Trophoblast cell (in vitro differentiated cells and primary cell): ENCODE measurements at places on chromosomes 2 and 18.
A peak's percentile ranks its signal among the peaks of the same experiment; 100 is the strongest.

- no peaks in the 10 kb centered on the region for H3K4me1 ChIP-seq
- no peak overlapping the region for H3K4me3 ChIP-seq
- no peaks in the 10 kb centered on the region for H3K36me3 ChIP-seq
- H3K27me3 ChIP-seq, result no peaks in the 10 kb centered on the region
- H3K27ac ChIP-seq, result no peak overlapping the region
- DNase-seq, result no peak
Measured at GRCh38 chr2:120748310-120748709, 12.6 kb downstream of the GLI2 start.

- H3K36me3 ChIP-seq, result no peaks in the 10 kb centered on the region
- H3K4me3 ChIP-seq, result no peak overlapping the region
- H3K27me3 ChIP-seq, result no peaks in the 10 kb centered on the region
- DNase-seq, result no peak
Measured at GRCh38 chr2:182368446-182368845, 58.4 kb downstream of the PDE1A start.

- H3K4me3 ChIP-seq, result peak overlapping the region; percentile 26
- H3K27me3 ChIP-seq, result no peaks in the 10 kb centered on the region
- DNase-seq, result no peak
- H3K27ac ChIP-seq, result no peak overlapping the region
Measured at GRCh38 chr18:61582202-61582710, 249.0 kb downstream of the CDH20 start.

GRCh38 chr2:386406-387103 lies 98.7 kb upstream of the ALKAL2 start:
- DNase-seq, result no peak
- no peak overlapping the region for H3K4me3 ChIP-seq
- no peaks in the 10 kb centered on the region for H3K36me3 ChIP-seq
- H3K27me3 ChIP-seq, result no peaks in the 10 kb centered on the region

DNA sequence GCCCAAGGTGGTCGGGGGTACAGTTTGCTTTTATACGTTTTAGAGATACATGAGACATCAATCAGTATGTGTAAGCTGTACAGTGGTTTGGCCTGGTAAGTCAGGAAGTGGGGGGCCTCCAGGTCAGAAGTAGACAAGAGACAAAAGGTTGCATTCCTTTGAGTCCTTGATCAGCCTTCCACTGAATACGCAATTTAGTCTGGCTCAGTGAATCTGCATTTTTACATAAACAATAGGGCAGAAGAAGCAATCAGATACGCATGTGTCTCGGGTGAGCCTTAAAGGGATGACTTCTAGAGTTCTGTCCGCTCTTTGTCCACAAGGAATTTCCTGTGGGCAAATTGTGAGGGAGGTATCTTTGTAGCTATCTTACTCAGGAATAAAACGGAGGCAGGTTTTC lies 87.2 kb downstream of the SOWAHC start:
- no peaks in the 10 kb centered on the region for H3K36me3 ChIP-seq
- peak overlapping the region; percentile 95 for H3K27ac ChIP-seq
- H3K27me3 ChIP-seq, result no peaks in the 10 kb centered on the region

DNA sequence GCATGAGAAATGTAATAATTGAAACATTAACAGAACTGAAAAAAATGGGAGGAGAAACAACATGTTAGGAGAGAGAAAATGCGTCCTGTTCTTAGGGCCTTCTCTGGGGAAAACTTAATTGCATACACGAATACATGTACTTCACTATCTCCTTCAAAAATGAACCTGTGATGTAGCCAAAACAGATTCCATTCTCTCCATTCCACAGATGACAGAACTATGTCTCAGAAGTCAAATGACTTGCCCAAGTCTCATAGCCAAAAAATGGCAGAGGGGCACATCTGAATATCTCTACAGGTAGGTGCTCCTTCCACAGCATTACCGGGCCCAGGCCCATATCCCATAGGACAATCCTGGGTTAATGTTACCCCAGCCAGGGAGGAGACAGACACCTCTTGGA lies 3.9 kb upstream of the DCTN1 start:
- no peak overlapping the region for H3K27ac ChIP-seq
- no peaks in the 10 kb centered on the region for H3K27me3 ChIP-seq
- peaks cover 4% of the 10 kb centered on the region for H3K36me3 ChIP-seq
- H3K4me1 ChIP-seq, result peaks cover 8% of the 10 kb centered on the region

DNA sequence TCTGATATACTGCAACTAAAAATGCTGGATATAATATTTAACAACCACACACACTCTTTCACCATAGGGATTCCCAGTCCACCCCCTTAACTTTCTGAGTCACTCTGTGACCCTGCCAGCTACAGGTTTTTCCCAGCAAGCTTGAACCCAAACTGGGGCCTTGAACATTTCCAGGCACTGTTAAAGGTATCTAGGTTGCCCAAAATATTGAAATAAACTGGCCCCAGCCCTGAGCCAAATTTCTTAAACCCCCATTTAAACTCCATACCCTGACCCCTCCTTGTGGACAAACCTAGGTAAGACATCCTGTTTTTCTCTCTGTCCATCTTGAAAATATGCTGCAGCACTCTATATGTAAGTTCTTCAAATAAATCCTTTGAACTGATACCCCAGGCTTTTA lies 19.7 kb upstream of the DCTN1 start:
- no peak overlapping the region for H3K27ac ChIP-seq
- H3K27me3 ChIP-seq, result no peaks in the 10 kb centered on the region
- H3K4me1 ChIP-seq, result no peaks in the 10 kb centered on the region

- H3K27ac ChIP-seq, result no peak overlapping the region
- no peaks in the 10 kb centered on the region for H3K27me3 ChIP-seq
- H3K4me3 ChIP-seq, result no peak overlapping the region
- H3K36me3 ChIP-seq, result no peaks in the 10 kb centered on the region
- no peak for DNase-seq
Measured at GRCh38 chr2:152173831-152174230, 1.7 kb downstream of the STAM2 start.

GRCh38 chr2:159921752-159922404 lies 123.9 kb upstream of the CD302 start:
- peak; percentile 86 for DNase-seq
- H3K4me3 ChIP-seq, result no peak overlapping the region
- no peak overlapping the region for H3K27ac ChIP-seq
- H3K4me1 ChIP-seq, result no peaks in the 10 kb centered on the region

DNA sequence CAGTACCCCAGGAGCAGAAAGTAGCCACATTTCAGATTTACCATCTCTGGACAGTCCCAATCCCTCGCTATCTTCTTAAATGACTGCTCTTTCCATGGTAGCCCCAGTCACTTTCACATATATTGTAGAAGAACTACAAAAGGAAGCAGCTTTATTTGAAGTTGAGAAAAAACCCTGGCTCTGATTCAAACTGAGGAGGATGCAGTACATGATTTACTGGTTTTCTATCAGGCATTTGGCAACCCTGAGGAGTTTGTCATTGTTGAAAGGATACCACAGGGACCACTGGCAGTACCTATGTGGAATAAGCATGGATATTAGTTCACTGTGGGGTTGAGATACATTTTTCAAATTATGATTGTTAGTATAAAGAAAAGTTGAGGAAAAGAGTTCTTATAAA lies 640.9 kb upstream of the SETBP1 start:
- H3K4me3 ChIP-seq, result no peak overlapping the region
- H3K4me1 ChIP-seq, result no peaks in the 10 kb centered on the region
- H3K27me3 ChIP-seq, result no peaks in the 10 kb centered on the region
- no peaks in the 10 kb centered on the region for H3K36me3 ChIP-seq
- H3K27ac ChIP-seq, result no peak overlapping the region
- DNase-seq, result no peak

DNA sequence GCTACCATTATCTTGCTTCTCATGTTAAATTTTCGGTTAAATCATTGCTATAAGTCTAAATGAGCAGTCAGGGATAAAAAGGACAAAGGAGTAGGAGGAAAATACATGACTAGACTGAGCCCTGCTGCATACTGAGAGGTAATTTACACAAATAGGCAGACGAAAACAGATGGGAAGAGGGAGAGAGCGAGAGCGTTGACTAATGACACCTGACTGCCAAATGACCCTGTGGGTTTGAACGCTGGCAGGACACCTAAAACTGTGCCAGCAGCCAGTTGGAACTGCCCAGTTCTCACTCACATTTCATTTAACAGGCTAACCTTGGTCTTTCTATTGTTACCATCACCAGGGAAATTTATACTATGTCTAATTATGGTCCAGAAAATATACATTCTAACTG lies 978.2 kb downstream of the CPS1 start:
- DNase-seq, result no peak
- no peaks in the 10 kb centered on the region for H3K4me1 ChIP-seq
- H3K27me3 ChIP-seq, result no peaks in the 10 kb centered on the region
- no peak overlapping the region for H3K4me3 ChIP-seq
- H3K36me3 ChIP-seq, result no peaks in the 10 kb centered on the region

GRCh38 chr18:50870138-50870845 lies 8.6 kb upstream of the ME2 start:
- DNase-seq, result peak; percentile 66
- no peaks in the 10 kb centered on the region for H3K27me3 ChIP-seq
- H3K27ac ChIP-seq, result no peak overlapping the region
- H3K4me1 ChIP-seq, result no peaks in the 10 kb centered on the region
- H3K36me3 ChIP-seq, result no peaks in the 10 kb centered on the region
- H3K4me3 ChIP-seq, result no peak overlapping the region

GRCh38 chr2:207240649-207241048 lies 74.9 kb upstream of the KLF7 start:
- H3K4me1 ChIP-seq, result peaks cover 2% of the 10 kb centered on the region
- no peak overlapping the region for H3K27ac ChIP-seq
- no peak overlapping the region for H3K4me3 ChIP-seq
- H3K36me3 ChIP-seq, result no peaks in the 10 kb centered on the region

- H3K27me3 ChIP-seq, result no peaks in the 10 kb centered on the region
- no peak overlapping the region for H3K27ac ChIP-seq
- peak overlapping the region; percentile 2 for H3K4me3 ChIP-seq
- DNase-seq, result no peak
Measured at GRCh38 chr2:240952496-240953246, 45.7 kb upstream of the SNED1 start.

DNA sequence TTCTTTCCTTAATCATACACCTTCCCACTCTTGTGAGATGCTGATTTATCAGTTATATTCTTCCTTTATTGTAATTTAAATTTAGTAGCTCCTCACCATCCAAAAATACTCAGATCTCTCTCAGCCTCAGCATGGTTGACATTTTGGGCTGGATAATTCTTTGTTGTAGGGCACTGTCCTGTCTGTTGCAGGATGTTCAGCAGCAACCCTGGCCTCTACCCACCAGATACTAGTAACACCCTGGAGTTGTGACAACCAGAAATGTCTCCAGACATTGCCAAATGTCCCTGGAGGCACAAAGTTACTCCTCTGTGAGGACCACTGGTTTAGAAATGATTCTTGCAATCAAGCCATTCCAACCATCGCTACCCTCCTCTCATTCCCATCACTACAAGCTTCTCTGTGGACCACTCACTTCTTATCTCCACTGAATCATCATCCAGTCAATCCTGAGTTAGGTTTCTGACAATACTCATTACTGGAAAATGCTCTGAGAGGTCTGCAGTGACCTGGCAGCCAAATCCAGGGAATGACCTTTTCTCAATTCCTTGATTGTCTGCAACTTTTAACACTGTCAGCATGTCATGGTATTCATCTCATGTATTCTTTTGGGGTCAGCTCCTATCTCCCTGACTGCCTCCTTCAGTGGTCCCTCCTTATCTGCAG lies 43.3 kb downstream of the OSBPL6 start:
- H3K4me1 ChIP-seq, result no peaks in the 10 kb centered on the region
- no peaks in the 10 kb centered on the region for H3K36me3 ChIP-seq
- H3K4me3 ChIP-seq, result no peak overlapping the region

DNA sequence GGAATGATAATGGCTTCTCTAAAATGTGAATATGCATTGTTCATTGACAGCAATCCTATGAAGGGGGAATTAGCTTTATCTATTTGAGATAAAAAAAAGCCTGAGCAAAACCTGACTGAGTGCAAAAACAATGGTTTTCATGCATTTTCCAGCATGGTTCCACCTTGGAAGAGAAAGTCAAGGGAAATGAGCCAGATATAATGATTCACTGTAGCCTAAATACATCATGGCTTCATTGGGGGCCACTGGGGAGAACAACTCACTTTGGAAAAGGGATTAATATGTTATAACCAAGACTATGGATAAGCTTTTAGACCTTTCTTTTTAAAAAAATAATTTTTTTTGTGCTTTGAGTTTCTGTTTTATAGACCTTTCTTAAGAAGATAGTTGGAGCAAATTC lies 679.7 kb downstream of the NYAP2 start:
- no peak overlapping the region for H3K4me3 ChIP-seq
- no peak overlapping the region for H3K27ac ChIP-seq
- no peaks in the 10 kb centered on the region for H3K36me3 ChIP-seq
- no peaks in the 10 kb centered on the region for H3K4me1 ChIP-seq

- H3K4me1 ChIP-seq, result peaks cover 12% of the 10 kb centered on the region
- no peak overlapping the region for H3K4me3 ChIP-seq
- no peaks in the 10 kb centered on the region for H3K27me3 ChIP-seq
- H3K27ac ChIP-seq, result no peak overlapping the region
Measured at GRCh38 chr2:38438883-38439612, 62.0 kb upstream of the ATL2 start.

- peaks cover 5% of the 10 kb centered on the region for H3K4me1 ChIP-seq
- no peaks in the 10 kb centered on the region for H3K27me3 ChIP-seq
- peaks cover 6% of the 10 kb centered on the region for H3K36me3 ChIP-seq
Measured at GRCh38 chr2:207119048-207119447, 46.7 kb downstream of the KLF7 start.

GRCh38 chr2:139969323-139969722 lies 1189.1 kb upstream of the NXPH2 start:
- H3K27ac ChIP-seq, result no peak overlapping the region
- no peak overlapping the region for H3K4me3 ChIP-seq
- no peaks in the 10 kb centered on the region for H3K36me3 ChIP-seq
- DNase-seq, result no peak

DNA sequence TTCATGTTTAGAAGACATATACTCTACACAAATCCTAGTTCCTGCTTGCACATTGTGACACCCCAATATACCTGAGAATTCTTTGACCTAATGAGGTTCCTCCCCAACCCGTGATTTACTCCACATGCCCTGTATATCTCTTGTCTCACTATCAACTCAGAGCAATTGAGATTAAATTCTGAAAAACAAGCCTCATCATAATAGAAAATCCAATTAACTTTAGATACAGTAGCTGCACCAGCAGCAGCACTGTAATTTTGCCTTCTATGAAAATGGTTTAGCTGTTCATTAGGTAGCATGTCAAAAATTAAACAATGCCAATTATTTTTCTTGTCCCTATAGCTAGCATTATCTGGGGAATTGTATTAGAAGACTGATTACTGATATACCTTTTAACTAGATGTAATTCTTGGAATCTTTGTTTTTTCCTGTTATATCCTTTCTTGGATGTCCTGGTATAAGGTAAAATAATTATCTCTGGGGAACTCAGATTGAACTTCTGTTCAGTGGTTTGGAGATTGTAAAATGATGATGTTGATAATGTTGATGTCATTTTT lies 218.9 kb upstream of the TANK start:
- no peaks in the 10 kb centered on the region for H3K27me3 ChIP-seq
- no peak overlapping the region for H3K4me3 ChIP-seq
- DNase-seq, result no peak
- no peaks in the 10 kb centered on the region for H3K4me1 ChIP-seq
- H3K36me3 ChIP-seq, result no peaks in the 10 kb centered on the region
